ENCODE measurements at places on chromosomes 2 and 18. TPM values are rescaled to one million over a fixed set of nuclear protein-coding genes. Genes with fewer than 3 reads are reported as not detected.

DNA sequence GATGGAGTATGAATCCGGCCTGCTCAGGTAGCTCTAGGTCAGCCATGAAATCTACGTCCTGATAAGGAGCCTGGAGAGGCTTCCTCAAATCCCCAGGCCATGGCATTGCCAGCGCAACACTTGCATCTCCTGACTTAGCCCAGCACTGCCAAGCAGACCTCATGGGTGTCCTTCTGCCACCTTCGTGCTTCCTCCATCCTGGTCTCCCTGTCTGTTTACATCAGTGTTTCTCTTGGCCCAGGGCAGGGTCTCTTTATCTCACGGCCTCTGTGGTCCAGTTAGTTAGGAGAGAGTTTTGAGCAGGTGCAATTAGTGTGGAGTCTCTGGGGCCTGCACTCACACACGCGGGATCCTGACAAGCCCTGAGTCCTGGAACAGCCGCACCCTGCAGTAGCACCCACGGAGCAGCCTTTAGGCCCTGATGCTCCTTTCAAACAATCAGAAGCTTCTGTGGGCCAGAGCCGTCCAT lies 193.1 kb upstream of the ARL4C start:
- peak overlapping the region; percentile 51 for H3K27ac ChIP-seq
- H3K36me3 ChIP-seq: no peaks in the 10 kb centered on the region
- peaks cover 5% of the 10 kb centered on the region for H3K4me1 ChIP-seq
- H3K4me3 ChIP-seq: no peak overlapping the region

DNA sequence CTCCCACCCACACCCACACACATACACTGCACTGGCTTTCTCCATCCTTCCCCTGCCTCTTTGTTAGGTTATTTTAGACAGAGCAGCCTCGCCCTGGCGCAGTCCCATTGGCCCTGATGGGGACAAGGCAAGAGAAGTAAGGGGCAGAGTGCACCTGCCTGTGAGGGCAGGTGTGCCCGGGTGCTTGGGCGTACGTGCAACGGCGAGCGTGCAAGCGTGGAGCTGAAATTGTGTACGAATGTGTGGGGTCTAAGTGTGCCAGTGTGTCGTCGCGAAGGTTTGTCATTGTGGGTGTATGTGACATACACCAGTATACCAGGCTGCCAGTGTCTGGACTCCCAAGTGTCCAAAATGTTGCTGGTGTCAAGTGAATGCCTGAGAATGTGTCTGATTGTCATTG lies 544 bp downstream of the LRATD1 start:
- peaks cover 12% of the 10 kb centered on the region for H3K4me1 ChIP-seq
- no peak overlapping the region for H3K27ac ChIP-seq

DNA sequence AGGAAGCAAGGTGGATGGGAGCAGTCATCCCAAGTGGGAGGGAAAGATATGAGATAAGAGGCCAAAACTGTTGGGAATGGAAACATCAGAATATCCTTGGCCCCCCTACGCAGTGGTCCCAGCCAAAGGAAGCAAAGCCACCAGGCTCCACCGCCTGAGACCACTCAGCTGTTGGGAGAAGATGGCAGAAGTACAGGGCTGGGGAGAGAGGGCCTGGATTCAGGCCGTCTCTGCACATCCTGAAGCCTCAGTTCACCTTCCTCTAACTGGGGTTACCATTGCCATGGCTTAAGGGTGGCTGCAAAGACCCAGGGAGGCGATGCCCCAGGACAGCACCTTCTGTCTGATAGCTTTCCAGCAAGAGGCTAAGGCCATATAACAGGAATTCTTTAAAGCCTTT lies 193.8 kb downstream of the MGAT5 start:
- H3K27ac ChIP-seq: no peak overlapping the region
- H3K4me3 ChIP-seq: no peak overlapping the region
- no peak for DNase-seq
- no peaks in the 10 kb centered on the region for H3K27me3 ChIP-seq
- peaks cover 15% of the 10 kb centered on the region for H3K4me1 ChIP-seq

GRCh38 chr2:100235098-100235497 lies 87.2 kb downstream of the LONRF2 start:
- no peak overlapping the region for H3K4me3 ChIP-seq
- H3K36me3 ChIP-seq: no peaks in the 10 kb centered on the region
- no peaks in the 10 kb centered on the region for H3K4me1 ChIP-seq

Gene NEDD4L
- total RNA-seq: 11.2 TPM

GRCh38 chr2:106311041-106311370 lies 116.9 kb upstream of the UXS1 start:
- H3K27ac ChIP-seq: no peak overlapping the region
- no peaks in the 10 kb centered on the region for H3K4me1 ChIP-seq
- H3K4me3 ChIP-seq: no peak overlapping the region
- no peaks in the 10 kb centered on the region for H3K36me3 ChIP-seq
- no peak for DNase-seq
- no peaks in the 10 kb centered on the region for H3K27me3 ChIP-seq

Gene KCNIP3
- 0.65 TPM for total RNA-seq

GRCh38 chr2:88161446-88162244 lies 8.5 kb upstream of the THNSL2 start:
- peaks cover 8% of the 10 kb centered on the region for H3K4me1 ChIP-seq
- no peak overlapping the region for H3K4me3 ChIP-seq
- no peaks in the 10 kb centered on the region for H3K27me3 ChIP-seq
- no peak for DNase-seq

GRCh38 chr18:73597832-73598615 lies 549.6 kb downstream of the FBXO15 start:
- H3K36me3 ChIP-seq: no peaks in the 10 kb centered on the region
- no peak overlapping the region for H3K27ac ChIP-seq
- no peaks in the 10 kb centered on the region for H3K4me1 ChIP-seq
- H3K27me3 ChIP-seq: no peaks in the 10 kb centered on the region

- H3K27ac ChIP-seq: no peak overlapping the region
- H3K36me3 ChIP-seq: no peaks in the 10 kb centered on the region
- no peak for DNase-seq
- H3K27me3 ChIP-seq: no peaks in the 10 kb centered on the region
Observed at GRCh38 chr18:47985866-47986265, 55.4 kb upstream of the SMAD2 start.

DNA sequence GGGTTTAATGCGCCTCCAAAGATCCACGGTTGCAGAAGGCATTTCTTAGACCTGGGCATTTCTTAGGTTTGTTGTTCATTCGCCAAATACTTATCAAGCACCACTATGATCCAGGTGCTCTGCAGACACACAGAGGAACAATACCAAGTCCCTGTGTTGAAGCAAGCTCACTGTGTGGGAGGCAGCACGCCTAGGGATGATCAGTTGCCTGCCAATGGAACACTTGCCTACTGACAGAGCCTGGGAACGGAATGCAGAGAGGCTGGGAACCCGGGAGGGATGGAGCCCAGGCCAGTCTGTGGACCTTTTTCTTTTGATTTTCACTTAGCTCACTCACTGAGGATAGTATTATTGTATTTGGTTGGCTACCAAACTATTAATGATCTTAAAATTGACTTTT lies 1.9 kb upstream of the GRP start:
- H3K4me3 ChIP-seq: no peak overlapping the region
- peaks cover 4% of the 10 kb centered on the region for H3K4me1 ChIP-seq
- DNase-seq: no peak
- peaks cover 2% of the 10 kb centered on the region for H3K27me3 ChIP-seq
- no peaks in the 10 kb centered on the region for H3K36me3 ChIP-seq

GRCh38 chr18:5527603-5528002 lies 16.2 kb downstream of the EPB41L3 start:
- no peaks in the 10 kb centered on the region for H3K27me3 ChIP-seq
- no peak overlapping the region for H3K4me3 ChIP-seq
- H3K36me3 ChIP-seq: no peaks in the 10 kb centered on the region
- DNase-seq: no peak

Gene KCNJ3
- total RNA-seq: 0.23 TPM

- no peaks in the 10 kb centered on the region for H3K36me3 ChIP-seq
- no peak overlapping the region for H3K27ac ChIP-seq
- no peaks in the 10 kb centered on the region for H3K4me1 ChIP-seq
- no peak overlapping the region for H3K4me3 ChIP-seq
- DNase-seq: no peak
- no peaks in the 10 kb centered on the region for H3K27me3 ChIP-seq
Observed at GRCh38 chr2:133956434-133956935, 297.4 kb upstream of the MGAT5 start.
